ENCODE measurements at places on chromosomes 11 and 22.
A peak's percentile ranks its signal among the peaks of the same experiment; 100 is the strongest.

GRCh38 chr11:118911113-118911879 is 14.4 kb downstream of the BCL9L start:
- no peak for DNase-seq

- DNase-seq = no peak
Observed at GRCh38 chr11:102486584-102486983, 34.0 kb upstream of the TMEM123 start.

DNA sequence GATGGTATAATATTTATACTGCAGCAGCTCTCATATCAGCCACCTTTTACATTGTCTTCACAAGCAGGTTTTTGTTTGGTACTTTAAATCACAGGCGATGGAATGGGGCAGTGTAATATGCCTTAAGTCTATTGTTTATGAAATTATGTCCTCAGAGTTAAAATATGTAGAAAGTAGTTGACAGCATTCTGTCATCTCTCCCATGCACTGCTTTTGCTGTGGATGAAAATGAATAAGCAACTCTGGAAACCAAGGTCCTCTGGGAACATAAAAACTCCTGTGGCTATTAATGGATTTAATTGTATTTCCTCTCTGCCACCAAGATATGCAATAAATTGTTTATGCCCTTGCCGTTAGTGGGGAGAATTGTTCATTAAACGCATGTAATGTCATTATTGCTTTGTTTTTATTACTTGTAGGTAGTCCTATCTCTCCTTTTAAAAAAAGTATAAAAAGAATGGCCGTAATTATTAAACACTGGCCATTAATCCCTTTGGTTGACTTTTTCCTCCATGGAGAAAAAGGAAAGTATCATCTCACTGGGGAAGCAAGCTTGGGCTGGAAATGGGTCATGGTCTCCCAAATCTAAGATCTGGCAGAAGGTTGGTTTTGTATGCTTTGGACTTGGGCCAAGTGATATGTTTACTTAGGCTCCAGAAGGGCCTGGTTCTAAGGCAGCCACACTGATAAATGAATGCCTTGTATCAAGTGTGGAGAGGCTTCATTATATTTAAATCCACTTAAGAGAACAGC is 13.1 kb downstream of the PACS1 start:
- no peak for DNase-seq

DNA sequence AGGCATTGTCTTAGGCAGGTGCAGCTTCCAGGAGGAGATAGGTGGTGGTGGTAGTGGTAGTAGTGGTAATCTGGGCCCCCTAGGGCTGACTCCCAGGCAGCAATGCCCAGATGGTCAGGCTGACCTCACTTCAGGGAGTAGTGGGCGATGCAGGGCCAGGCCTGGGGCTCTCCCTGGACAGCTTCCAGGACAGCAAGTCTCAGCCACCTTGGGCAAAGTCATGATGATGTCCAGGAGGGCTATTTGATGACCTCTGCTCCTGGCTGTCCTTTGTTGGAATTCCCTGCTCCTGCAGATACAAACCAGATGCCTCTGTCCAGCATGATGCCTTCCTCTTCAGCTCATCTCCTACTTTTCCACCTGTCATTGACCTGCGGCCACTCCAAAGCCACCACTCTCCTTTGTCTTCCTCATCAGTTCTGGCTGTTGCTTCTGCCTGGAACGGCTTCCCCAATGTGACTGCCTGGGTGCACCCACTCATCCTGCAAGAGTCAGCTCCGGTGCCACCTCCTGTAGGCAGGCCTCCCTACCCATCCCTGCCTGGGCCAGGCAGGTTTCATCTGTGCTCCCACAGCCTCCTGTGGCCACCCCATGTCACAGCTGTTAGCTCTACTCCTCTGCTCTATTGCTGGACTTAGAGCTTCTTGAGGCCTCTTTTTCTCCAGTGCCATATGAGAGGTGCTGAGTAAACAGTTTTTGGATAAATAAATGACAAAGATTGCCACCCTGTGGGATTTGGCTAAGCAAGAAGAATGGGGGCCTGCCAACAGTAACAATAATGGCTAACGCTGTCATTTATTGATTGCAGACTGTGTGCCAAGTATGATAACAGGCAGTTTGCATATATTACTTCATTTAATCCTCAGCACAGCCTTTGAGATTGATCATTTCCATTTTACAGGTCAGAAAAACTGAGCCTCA is 172.9 kb upstream of the NECTIN1 start:
- no peak for DNase-seq

- DNase-seq = no peak
Observed at GRCh38 chr22:47178339-47178738, 415.9 kb downstream of the TBC1D22A start.

GRCh38 chr11:8068605-8069221 is 12.3 kb upstream of the TUB start:
- peak; percentile 42 for DNase-seq

GRCh38 chr22:47021371-47022074 is 259.1 kb downstream of the TBC1D22A start:
- DNase-seq = no peak

- DNase-seq = no peak
Observed at GRCh38 chr22:30143265-30143664, 63.0 kb downstream of the HORMAD2 start.

DNA sequence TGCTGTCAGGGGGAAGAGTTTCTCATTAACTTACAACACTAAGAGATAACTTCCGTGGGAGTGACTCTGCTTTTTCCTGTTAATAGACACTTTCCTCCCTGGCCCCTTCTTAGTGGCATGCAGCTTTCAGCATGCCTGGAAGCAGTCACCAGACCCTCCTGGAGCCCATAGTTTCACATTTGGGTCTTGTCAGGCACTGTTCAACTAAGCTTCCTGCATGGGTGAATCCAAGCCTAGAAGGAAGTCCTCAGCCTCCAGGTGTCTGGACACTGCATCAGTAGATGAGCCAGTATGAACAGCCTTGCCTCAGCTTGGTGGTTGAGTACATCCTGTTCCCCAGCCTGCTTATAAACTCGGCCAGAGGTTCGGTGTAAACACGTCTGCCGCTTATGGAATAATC is 68.1 kb downstream of the PPP6R3 start:
- no peak for DNase-seq

DNA sequence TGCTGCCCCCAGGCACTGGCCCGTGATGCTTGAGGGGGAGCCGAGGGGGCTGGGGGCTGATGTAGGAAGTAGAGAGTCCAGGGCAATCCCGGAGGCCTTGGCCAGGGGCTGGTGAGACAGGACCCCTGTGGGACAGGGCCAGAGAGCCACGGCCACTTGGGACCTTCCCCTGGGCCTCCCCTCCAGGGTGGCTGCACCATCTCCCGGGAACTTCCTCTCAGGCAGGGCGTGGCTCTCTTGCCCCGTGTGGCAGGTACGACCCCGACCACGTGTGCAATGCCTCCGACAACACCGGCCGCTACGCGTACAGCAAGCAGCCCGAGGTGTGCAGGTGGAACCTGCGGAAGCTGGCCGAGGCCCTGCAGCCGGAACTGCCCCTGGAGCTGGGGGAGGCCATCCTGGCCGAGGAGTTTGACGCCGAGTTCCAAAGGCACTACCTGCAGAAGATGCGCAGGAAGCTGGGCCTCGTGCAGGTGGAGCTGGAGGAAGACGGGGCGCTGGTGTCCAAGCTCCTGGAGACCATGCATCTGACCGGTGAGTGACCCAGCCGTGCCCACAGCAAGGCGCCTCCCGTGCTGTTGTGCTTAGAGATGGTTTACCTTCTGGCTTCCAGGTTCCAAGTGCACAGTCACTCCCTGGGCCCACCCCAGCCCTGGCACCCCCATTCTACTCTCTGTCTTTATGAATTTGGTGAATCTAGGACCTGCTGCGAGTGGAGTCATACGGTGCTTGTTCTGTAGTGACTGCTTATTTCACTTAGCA is 9.7 kb downstream of the SELENOO start:
- DNase-seq = no peak

DNA sequence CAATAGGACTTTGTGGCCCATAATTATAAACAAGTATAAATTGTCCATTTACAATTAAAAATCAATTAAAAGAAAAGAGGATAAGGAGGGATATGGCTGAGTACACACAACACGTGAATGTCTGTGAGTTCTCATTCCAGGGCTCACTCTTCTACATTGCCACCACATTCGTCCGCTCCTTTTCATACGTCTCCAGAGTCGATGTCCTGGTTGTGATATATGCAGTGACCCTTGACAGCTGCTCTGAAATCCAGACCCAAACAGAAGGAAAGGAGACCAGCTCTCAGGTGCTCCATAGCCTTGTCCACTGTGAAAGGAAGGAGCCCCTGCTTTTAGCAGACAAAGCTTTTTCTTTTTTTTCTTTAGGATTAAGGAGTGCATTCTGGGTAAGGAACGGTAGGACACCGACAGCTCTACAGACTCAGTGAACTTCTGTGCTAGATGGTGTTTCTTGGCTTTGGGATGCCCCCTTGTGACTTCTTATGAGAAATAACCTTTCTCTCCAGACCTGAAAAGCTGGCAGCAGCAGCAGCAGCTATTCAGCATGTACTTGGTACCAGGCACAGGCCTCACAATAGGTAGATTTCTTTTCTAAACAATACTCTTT is 19.7 kb upstream of the DNAJB13 start:
- no peak for DNase-seq

- DNase-seq = no peak
Observed at GRCh38 chr11:58647141-58647699, 24.8 kb downstream of the CNTF start.

GRCh38 chr11:93767018-93767417 is 17.1 kb upstream of the MED17 start:
- DNase-seq = no peak

- DNase-seq = no peak
Observed at GRCh38 chr11:27812341-27812740, 112.1 kb upstream of the BDNF start.

DNA sequence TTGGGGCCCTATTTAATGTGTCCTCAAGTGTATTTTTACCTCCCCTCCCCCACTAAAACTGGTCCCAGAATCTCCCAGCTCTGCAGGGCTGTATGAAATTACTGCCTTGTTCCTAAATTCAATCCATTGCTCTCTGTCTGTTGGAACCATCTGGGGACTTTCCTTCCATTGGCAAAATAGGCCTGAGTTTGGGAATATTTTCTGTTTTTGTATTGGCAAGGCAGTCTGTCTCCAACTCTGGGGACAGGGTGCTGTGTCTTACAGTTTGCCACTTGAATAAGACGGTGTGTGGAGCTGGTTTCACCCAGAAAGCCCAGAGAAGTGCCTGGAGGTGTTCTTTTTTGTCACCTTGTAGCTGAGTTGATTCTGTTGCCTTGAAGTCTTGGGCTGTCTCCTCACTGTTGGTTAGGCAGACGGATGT is 1.3 kb downstream of the PACS1 start:
- no peak for DNase-seq

DNA sequence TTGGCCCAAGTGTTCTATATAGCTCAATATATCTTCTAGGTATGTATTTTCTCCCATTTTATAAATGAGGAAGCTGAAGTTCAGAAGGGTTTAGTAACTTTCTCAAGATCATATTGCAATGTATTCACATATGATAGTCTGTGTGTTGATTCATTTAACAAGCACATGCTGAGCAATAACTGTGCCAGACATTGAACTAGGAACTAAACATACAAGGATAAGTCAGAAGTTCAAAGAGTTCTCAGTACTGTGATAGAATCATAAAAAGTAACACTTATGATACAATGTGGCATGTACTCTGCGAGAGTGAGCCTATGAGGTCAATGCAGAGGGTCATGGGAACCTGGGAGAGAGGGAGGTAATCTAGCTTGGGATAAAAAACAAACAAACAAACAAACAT is 1082.2 kb upstream of the TENM4 start:
- DNase-seq = no peak

DNA sequence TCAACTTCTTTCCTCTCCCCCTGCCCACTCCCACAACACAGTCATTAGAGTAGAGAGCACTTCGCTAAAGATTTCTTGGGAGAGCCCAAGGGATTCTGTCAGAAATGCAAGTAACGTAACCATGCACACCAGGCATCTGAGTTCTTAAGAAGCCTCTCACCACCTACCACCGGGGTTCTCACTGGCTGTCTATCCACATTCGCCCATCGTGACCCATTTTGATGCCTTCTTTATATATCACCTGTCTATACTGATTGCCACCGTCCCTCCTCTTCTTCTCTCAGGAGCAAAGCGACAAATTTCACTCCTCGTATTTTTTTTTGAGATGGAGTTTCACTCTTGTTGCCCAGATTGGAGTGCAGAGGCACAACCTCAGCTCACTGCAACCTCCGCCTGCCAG is 23.9 kb upstream of the RASD2 start:
- no peak for DNase-seq

DNA sequence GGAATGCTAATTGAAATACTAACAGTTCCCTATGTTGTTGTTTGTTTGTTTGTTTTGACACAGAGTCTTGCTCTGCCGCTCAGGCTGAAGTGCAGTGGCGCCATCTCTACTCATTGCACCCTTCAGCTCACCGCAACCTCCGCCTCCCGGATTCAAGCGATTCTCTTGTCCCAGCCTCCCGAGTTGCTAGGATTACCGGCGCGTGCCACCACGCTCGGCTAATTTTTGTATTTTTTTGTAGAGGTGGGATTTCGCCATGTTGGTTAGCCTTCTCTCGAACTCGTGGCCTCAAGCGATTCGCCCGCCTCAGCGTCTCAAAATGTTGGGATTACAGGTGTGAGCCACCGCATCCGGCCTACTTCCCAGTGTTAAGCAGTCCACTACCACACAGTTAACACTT is 42.0 kb downstream of the OR4D9 start:
- DNase-seq = no peak

DNA sequence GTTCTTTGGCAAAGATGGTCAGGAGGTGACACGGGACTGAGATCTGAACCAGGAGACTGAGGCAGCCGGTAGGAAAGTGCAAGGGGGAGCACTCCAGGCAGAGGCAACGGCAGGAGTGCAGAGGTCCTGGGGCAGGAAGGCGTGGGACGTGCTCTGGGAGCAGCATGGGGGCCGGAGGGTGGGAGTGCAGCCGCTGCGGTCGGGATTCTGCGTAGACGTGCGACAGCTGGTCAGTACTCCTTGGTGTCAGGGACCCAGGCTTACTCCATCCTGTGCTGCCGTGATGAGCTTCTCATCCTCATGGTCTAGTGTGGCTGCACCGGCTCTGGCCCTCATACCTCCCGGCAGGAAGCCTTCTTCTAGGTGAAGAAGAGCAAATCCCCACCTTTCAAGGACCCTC is 16.9 kb upstream of the TRMU start:
- DNase-seq = no peak

DNA sequence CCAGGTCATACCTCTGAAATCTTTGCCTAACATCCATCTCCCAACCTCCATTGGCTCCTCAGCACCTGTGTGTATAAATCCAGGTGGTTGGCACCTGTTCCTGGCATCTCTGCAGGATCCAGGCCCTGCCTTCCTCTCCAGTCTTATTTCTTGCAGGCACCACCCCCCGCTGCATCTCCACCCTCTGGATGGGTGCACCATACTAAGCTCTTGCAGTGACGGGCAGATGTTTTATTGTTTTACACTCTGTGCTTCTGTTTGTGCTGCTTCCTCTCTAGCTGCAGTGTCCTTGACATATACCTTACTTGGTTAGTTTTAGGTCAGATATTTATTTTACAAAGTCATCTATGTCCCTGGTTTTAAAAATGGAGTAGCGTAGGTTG is 102.6 kb downstream of the TBC1D22A start:
- DNase-seq = no peak

Measured in right lung (tissue), 10 donors.